ENCODE measurements at places on chromosomes 6 and 20.

DNA sequence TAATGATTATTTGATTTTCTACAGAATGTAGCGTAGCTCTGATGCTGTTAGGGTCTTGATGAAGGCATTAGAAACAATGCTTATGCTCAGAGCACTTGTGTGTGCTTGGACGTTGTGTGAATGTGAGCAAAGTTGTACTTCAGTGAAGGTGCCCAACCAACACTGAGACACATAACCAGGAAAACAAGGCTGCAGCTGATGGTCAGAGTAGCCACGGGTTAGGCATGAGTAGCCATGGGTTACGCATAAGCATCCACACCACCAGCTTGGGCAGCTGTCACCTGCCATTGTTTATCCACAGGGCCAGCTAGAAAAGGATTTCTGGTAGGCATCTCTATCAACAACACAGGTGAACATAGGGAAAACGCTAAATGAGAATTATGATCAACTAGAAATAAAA is 326.6 kb downstream of the NRN1 start:
- no peak for DNase-seq

DNA sequence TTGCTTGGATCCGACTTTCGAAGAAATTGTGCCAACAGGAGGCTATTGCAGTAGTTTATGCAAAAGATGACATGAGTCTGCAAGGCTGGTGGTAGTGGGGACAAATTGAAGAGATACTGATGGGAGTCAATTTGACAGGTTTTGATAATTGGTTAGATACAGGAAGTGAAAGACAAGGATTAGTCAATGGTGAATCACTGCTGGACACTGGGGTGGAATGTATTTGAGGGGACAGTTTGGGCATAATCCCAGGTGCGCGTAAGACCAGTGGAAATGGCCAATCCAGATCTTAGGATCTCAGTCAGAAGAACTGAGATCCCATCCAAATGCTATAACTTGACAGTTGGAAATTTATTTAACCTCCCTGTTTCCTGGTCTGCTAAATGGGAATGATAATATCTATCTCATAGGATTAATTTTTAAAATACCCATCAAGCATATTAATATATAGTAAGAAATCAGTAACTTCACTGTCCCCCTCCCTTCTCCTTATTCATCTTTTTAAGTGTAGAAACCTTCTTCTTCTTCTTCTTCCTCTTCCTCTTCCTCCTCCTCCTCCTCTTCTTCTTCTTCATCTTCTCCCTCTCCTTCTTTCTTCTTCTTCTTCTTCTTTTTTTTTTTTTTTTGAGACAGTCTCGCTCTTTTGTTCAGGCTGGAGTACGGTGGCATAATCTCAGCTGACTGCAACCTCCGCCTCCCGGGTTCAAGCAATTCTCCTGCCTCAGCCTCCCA is 30.9 kb upstream of the ERVFRD-1 start:
- DNase-seq, result no peak

- no peak for DNase-seq
These were observed 83.1 kb downstream of the GRM1 start for GRCh38 chr6:146111881-146112450.

GRCh38 chr6:134105940-134106339 is 53.5 kb upstream of the SLC2A12 start:
- DNase-seq, result no peak

DNA sequence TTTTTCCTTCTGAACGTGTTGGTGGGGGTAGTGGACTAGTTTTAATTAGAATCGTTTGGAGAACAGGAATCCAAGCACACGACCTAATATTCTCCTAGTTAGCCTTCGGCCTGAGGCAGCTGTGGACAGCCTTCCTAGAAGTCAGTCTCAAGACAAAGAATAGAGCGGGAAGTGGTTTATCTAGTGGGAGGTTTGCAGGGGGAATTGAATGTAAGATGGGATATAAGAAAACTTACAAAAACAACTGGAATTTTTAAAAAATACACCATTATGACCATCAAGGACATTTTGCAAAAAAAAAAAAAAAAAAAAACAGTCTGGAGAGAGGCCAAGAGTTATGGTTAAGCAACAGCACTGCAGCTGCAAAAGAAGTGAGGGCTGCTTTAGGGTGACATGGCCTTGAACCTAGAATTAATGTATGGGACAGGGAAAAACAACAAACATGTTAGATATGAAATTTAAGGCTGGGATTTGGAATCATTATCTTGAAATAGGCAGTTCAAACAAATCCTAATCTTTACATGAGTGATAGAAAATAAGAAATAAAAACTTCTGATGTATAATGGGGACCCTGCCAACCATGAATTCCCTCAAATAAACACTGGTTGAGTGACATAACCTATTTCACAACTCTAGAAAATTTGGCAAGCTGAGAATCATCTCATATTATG is 40.2 kb downstream of the PLAGL1 start:
- no peak for DNase-seq

DNA sequence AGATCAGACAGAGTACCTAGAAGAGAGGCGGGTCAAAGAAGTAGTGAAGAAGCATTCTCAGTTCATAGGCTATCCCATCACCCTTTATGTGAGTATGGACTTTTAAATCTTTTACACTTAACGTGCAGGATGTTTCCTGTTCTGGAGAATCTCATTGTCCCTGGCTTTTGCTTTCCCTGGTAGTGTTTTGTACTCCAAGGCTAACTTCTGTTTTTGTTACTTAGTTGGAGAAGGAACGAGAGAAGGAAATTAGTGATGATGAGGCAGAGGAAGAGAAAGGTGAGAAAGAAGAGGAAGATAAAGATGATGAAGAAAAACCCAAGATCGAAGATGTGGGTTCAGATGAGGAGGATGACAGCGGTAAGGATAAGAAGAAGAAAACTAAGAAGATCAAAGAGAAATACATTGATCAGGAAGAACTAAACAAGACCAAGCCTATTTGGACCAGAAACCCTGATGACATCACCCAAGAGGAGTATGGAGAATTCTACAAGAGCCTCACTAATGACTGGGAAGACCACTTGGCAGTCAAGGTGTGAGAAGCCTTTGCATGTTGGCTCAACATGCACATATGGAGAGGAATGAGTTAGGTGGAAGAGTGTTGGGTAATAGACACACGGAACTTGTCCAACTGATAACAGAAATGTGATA is 3.3 kb downstream of the HSP90AB1 start:
- no peak for DNase-seq

- no peak for DNase-seq
These were observed 113.9 kb upstream of the ZNF217 start for GRCh38 chr20:53707371-53708055.

DNA sequence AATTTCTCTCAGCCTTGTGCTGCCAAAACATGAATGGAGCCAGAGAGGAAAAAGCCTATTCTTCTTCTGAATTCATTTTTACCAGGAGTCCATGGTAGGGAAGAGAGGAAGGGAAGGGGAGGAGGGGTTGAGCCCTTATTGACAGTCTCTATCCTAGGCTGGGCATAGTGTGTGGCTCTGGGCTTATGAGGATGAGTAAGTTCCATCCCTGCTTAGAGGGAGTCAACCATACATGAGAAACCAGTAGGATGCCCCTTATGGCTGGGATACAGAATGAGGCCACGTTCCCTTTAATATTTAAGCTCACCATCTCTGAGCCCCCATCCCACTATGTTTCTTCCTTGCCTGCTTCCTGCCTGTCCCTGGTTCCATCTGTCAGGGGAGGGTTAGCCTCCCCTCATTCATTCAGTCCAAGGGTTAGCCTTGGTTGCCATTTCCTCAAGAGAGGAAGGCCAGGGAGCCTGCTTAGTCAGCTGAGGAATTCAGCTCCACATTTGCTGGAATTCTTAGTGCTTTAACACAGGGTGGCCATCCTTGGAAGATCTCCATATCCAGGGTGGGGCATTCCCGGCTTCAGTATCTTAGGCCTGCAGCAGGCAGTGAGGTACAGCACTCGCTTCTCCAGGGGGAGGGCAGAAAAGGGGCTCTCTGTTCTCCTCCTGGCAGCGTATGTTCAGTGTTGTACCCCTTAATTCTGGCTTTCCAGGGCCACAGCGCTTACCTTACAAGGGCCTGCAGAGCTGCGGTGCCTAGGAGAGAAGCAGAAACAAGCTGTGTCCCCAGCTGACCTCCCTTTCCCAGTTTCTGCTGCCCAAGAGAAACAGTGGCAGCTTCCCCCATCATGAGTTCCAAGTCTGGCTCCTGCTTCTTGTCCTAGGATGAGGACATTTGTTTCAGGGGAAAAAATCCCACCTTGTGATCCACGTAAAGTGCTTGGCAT is 12.5 kb downstream of the SIRT5 start:
- no peak for DNase-seq

- no peak for DNase-seq
These were observed 370.1 kb downstream of the BMP2 start for GRCh38 chr20:7137395-7138151.

GRCh38 chr6:137927777-137928218 is 60.7 kb downstream of the TNFAIP3 start:
- peak; percentile 5 for DNase-seq

GRCh38 chr20:14830899-14831298 is 493.5 kb upstream of the FLRT3 start:
- DNase-seq, result no peak

DNA sequence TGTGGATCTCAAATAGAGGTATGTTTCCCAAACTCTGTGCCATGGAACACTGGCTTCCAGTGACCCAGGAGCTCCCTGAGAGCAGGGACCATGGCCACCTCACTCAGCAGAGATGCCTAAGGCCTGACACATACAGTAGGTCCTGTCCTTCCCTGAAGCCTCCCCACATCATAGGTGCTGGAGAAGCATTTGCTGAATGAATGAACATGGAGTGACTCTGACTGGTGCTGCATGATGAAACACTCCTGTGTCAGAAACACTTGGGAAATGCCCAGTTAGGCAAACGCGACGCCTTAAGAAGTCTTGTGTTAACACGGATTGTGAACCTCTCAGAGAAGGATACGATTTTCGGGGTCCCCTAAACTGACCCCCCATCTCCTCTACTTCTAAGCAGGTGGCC is 14.3 kb downstream of the SLA2 start:
- DNase-seq, result no peak

DNA sequence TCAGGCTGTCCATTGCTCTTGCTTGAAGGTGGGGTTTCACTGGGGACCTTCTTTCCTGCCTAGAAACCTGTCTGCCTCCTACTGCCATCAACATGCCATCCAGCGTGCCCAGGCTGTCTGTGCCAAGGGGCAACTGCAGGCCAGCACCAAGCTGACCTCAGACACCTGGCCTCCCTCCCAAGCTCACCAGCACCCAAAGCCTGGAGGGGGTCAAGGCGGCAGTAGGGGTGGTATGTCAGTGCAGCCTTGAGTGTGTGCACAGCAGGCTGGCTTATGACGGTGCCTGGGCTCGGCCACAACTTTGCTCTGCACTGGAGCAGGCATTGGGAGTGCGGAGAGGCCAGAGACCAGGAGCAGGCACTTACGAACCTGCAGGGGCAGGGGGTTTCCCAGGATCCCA is 149.0 kb downstream of the EYS start:
- no peak for DNase-seq

GRCh38 chr20:34921436-34921835 is 34.2 kb downstream of the GSS start:
- no peak for DNase-seq

- no peak for DNase-seq
These were observed 988 bp downstream of the TXNDC5 start for GRCh38 chr6:7909323-7910276.

DNA sequence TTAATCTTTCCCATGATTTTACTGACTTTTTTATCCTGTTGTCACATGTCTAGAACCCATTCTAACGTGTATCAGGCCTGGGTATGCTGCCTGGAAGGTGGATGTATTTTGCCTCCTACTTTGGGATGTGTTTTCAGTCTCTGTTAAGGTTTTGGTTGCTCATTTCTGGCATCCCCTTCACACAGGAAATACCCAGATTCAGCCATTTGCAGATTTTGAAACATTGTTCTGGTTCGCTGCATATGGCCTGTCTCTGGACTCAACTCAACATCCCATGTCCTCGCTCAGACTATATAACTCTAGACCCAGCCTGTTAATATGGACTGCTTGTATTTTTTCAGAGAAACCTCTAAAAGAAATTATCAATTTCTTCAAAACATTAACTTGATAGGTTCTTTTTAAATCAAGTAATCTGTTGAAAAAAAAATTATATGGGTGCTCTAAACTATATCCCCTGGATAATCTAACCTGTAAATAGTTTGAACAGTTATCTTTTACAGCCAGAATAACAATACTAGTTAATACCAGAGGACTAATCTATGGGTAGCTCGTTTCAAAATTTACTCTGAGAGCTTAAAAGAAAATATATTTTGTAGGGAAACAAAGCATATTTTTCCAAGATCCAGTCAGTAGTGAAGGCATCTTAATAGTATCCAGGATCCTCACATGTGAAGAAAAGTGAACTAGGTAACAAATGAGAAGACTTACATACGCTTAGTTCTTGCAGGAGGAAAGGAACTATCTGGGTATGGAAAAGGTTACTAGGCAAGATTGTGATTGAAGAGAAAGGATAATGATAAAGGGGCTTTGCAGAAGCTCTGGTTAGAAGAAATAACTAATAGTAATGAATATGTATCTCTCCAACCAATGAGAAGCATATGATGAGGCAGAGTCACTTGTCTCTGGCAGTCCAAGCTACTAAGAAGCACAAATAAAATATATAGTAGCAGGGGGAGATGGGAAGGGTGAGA is 23.4 kb upstream of the HLA-DQB1 start:
- no peak for DNase-seq

DNA sequence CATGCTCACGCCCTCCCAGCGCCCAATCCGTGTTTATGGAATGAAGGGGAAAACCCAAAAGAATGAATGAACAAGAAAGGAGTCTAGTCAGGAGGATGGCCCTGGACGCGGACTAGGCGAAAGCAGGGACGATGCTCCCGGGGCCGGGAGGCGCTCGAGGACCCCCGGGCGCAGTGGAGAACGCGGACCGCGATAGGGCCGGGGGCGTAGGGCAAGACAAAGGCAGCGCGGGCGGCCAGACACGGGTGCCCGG is 758 bp downstream of the GCLC start:
- no peak for DNase-seq

- no peak for DNase-seq
These were observed 20.2 kb downstream of the HCK start for GRCh38 chr20:32072168-32072750.

GRCh38 chr6:31450751-31451150 is 47.2 kb upstream of the MICB start:
- no peak for DNase-seq

DNA sequence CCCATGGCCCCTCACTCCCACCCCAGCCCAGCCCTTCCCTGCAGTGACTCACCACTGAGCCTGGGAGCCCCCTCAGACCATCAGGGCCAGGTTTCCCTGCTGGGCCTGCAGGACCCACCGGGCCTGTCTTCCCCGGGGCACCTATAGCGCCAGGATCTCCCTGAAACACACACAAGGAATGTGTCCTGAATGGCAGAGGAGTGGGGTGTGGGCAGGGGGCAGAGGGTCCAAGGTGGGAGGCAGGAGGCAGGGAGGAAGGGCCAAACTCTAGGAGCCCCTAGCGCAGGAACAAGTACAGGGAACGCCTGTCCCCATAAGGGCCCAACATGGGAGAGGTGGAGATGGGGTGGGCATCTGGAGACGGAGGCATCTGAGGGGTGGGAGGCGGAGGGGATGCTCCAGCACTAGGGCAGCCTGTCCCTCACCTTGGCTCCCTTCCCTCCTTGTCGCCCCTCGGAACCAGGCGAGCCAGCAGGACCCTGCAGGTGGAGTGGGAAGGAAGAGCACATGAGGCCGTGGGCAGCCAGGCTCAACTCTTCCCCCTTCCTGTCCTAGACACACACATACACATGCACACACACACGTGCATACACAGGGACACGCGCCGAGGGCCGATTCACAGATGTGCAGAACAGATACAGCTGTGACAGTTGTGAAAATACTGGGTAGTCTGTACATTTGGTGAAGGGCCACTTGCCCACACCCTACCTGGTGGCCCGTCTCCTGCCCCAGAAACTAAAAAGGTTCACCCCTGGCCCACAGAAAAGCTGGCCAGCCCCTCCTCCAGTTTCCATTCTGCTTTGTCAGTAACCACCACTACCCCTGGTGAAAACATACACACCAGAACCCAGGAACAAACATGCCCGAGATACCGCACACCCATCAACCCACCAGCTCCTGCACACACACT is 24.6 kb downstream of the COL11A2 start:
- no peak for DNase-seq
